ENCODE measurements at places on chromosomes 12 and 14.

- no peak for DNase-seq
These were observed 155.5 kb downstream of the ANO2 start for GRCh38 chr12:5789469-5789968.

GRCh38 chr12:104816845-104817503, 141.1 kb downstream of the SLC41A2 start:
- DNase-seq: no peak

DNA sequence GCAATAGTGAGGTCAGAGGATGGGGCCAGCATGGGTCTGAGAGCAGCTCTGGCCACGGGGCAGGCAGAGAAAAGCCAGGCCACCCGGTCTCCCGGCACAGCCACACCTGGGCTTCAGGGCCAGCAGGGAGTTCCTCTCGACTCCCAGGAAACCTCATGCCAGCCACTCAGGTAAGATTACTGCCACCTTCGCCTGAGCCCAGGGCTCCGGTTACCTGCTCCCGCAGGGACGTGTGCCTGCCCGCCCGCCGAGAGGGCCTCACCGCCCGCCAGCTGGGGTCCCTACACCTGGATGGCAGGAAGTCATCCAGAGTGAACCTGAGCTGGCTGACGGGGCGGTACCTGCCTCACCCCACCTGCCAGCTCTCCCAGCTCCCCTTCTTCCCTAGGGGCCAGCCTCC, 7.3 kb downstream of the JAG2 start:
- DNase-seq: no peak

- DNase-seq: no peak
These were observed 225.0 kb upstream of the KITLG start for GRCh38 chr12:88805286-88805685.

GRCh38 chr14:75885829-75886228, 96.0 kb downstream of the TGFB3 start:
- DNase-seq: no peak

All from AG04450 (cell line).